ENCODE measurements at places on chromosomes 7 and 10.
A peak's percentile ranks its signal among the peaks of the same experiment; 100 is the strongest.

GRCh38 chr10:5894873-5895272, 4.8 kb downstream of the FBH1 start:
- DNase-seq, result no peak

DNA sequence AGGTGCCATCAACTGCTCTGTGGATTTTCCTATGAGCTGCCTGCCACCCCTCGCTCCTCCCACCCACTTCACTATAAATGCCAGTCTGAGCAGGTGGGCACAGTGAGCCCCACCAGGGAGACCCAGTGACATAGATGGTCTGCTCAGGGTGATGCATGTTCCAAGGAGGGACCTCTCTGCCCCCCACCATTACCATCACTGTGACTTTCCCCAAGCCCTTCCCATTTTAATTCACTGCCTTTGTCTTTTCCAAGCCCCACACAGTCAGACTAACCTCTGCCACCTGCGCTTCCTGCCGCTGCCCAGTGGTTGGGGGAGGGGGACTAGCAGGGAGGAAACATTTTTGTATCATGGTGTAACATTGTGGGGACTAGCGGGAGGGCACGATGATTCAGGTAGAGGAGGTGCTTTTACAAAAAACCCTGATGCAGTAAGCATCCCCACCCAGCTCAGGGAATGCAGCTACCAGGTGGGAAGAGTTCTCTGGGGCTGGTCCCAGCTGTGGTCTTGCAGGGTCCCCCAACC, 24.6 kb downstream of the PRSS2 start:
- peak; percentile 31 for DNase-seq

DNA sequence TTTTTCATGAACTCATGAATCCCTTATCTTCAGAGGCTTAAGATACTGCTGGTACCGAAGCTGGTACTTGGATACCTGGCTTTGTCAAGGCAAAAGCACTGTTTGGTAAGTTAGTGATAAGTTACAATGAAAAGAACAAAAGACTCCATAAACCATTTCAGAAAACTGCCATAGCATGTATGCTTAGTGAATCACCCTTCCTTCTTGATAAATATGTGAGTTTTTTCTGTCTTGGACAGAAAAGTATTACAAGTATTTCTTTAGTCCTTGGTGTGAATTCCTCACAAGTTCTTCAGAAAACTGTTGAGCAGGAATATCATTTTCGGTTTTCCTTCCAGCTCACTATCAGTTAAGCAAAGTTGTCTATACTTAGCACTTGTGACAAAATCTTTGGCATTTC, 25.6 kb downstream of the PUS7 start:
- no peak for DNase-seq

- DNase-seq, result no peak
Measured at GRCh38 chr10:43197834-43198681, 59.8 kb downstream of the CSGALNACT2 start.

DNA sequence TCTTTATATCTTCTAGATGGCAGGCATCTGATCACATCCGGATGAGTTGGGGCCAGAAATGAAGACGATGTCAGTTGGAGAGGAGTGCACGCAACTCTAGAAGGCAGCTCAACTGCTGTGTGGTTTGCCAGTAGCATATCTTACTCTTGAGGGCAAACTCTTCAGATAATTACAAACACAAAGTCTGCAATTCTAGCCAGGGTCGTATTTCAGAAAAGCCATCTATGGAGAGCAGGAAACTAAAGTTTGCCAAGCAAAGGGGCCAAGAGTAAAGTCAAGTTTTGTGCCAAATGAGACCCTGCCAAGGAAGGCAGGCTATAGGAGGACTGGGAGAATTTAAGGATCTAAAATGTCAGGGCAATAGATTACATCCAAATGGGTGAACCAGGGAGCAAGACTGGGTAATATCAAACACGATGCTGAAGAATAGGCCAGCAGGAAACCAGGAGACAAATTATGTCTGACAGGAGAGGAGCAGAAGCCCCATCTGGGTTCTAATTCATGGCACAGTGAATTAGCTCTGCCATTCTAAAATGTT, 312.5 kb upstream of the SEMA3C start:
- DNase-seq, result no peak

DNA sequence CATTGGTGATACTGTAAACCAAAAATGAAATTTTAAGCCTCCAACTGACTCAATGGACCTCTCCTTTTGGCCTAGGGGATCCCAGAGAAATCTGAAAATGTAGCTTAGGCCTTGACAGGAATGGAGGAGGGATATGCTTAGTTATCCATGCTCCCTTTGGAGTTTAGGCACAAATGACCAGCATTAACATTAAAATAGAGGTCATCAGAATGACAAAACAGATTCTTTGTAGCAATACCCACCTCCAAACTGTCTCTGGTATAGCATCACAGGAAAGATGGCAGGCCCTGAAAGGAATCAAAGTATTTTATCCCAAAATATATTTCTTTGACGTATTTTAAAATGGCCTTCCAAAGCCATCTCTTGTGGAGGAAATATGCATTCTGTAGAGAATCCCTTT, 39.1 kb upstream of the LRRN3 start:
- DNase-seq, result no peak

GRCh38 chr7:115145512-115145911, 223.6 kb downstream of the MDFIC start:
- DNase-seq, result no peak

GRCh38 chr10:125158601-125159485, 1.5 kb downstream of the CTBP2 start:
- no peak for DNase-seq

GRCh38 chr7:98713165-98713810, 96.2 kb downstream of the NPTX2 start:
- DNase-seq, result no peak

GRCh38 chr10:70540089-70540788, 61.7 kb downstream of the PALD1 start:
- peak; percentile 11 for DNase-seq

DNA sequence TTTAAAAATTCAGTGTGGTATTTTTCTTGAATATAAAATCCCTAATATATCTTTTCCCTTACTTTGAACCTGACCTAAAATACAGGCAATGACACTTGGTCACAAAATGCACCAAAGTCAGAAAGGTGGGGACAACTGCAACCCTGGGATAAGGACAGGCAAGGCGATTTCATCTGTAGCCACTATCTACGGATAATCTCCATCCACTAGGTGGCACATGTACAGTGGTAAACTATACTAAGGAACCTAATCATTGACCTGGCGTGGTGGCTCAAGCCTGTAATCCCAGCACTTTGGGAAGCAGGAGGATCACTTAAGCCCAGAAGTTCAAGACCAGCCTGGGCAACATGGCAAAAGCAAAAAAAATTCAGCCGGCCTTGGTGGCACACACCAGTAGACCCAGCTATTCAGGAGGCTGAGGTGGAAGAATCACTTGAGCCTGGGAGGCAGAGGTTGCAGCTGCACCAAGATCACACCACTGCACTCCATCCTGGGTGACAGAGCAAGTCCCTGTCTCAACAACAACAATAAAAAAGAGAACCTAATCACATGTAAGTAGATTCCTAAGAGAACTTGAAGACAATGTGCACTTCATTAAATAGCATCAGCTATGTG, 98.9 kb downstream of the KMT2C start:
- no peak for DNase-seq

DNA sequence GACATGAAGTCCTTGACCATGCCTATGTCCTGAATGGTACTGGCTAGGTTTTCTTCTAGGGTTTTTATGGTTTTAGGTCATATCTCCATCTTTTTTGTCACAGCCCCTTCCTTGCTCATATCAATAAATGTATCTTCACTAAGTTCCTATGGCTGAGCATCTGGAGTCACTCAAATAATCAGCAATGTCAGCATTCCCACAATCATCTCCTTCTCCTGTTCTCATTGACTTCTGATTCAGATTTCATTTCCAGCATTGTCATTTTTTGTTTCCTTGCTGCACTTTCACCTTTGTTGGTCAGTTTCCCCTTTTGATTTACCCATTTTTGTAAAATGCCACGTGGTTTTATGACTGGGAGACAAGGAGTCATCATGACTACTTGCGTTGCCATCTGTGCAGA, 181.2 kb downstream of the BICC1 start:
- DNase-seq, result no peak

GRCh38 chr10:101968286-101968939, 87.6 kb downstream of the ARMH3 start:
- no peak for DNase-seq

DNA sequence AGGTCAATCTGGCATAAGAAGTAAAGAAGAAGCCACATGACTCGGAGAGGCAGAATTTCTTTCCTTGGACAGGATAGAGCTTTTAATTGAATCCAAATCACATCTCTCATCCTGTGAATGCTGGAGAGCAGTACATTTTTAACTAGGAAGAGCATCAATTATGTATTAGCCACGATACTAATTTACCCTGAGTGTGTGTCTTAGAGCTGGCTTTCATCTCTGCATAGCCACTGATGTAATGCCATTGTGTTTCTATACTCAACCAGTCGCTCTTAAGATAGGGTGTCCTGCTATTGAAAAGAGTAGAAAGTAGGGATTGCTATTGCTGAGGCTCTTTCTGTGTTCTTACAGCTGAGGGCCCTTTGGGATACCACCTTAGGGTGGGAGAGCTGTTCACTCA, 280.3 kb downstream of the AUTS2 start:
- DNase-seq, result no peak

GRCh38 chr10:50988792-50989191, 85.5 kb upstream of the PRKG1 start:
- no peak for DNase-seq

GRCh38 chr10:69253171-69253570, 25.1 kb upstream of the HK1 start:
- no peak for DNase-seq

- DNase-seq, result no peak
Measured at GRCh38 chr7:30184791-30185487, 50.2 kb downstream of the MTURN start.
